Stimulated activated CD4-positive, alpha-beta T cell treated with anti-CD3 and anti-CD28 coated beads, Interleukin-1b, Interleukin-23, amount 100 ng/mL, for 48 hours (primary cell): ENCODE measurements at places on chromosomes 12 and 14.

- DNase-seq: peak; percentile 58
Observed at GRCh38 chr12:50542448-50542847, 37.7 kb downstream of the DIP2B start.

GRCh38 chr14:64772397-64772950 is 68.2 kb downstream of the PLEKHG3 start:
- no peak for DNase-seq

- peak; percentile 19 for DNase-seq
Observed at GRCh38 chr12:1915082-1915968, 3.1 kb downstream of the CACNA2D4 start.

DNA sequence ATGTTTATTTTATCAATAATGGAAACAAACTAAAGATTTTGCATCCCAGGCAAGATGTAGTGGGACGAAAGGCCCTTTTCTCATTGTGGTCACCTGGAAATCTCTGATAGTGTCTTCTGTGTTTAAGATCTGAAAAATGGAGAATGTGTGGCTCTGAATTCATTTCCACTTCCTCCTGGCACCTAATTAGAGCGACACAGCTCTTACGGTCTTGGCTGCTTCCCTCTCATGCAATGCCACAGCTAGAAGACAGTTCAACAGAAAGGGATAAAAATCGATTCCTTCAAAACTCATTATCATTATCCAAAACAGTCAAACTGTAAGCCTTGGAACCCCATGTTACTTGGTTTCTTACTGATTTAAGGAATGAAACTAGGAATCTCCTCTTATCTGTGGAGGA is 9.3 kb downstream of the ST8SIA1 start:
- DNase-seq: no peak
